Activated CD4-positive, alpha-beta T cell treated with anti-CD3 and anti-CD28 coated beads for 48 hours (primary cell): ENCODE measurements at places on chromosomes 4 and X.

- DNase-seq, result peak; percentile 17
These were observed 551.4 kb downstream of the IQCM start for GRCh38 chr4:149264093-149264733.

DNA sequence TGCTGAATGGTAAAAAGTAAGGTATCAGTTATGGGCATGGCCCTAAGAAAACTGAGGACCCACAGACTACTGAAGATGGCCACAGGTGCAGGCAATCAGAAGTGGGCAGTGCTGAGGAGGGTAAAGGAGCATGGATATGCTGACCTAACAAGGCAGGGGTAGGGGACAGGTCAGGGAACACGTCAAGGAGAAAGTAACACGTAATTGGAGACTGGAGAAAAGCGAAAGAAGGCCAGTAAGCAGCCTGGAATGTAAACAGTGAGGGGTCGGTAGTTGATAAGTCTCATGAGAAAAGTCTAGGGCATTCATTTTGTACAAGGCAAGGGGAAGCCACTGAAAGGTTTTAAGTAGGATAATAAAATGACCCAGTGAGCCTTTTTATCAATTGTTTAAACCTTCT, 153.3 kb downstream of the PRDM5 start:
- DNase-seq, result no peak

GRCh38 chr4:2763511-2763967, 7.4 kb upstream of the TNIP2 start:
- no peak for DNase-seq

DNA sequence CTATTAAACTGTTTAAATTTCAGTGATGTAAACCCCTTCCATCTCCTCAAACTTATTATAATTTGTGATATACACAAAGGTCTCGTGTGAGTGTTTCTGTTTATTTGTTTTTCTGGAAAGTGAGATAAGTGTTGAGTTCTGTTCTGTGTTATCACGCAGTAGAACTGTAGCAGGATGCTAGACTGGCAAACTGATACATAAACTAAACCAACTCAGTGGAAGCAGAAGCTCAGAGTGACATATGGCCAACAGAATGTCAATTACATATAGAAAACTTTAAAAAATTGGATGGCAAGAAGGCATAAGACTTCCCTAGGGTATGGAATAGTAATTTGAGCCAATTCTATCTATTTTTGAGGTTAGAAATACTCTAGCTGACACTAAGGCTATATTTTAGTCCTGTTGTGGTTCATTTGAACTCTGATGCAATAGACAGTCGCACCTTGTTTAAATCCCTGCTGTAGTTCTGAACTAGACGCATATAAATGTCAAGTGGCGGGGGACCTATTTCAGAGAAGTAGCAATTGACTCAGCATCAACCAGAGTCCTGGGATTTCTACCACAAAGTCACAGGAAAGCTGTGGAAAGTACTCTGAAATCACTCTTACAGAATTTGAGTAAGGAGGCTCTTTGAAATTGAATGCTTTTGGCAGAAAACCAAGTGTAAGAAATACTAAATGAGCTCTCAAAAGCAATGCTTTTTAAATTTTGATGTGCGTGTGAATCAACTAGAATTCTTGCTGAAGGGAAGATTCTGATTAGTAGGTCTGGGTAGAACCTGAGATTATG, 294.4 kb downstream of the INPP4B start:
- DNase-seq, result no peak

DNA sequence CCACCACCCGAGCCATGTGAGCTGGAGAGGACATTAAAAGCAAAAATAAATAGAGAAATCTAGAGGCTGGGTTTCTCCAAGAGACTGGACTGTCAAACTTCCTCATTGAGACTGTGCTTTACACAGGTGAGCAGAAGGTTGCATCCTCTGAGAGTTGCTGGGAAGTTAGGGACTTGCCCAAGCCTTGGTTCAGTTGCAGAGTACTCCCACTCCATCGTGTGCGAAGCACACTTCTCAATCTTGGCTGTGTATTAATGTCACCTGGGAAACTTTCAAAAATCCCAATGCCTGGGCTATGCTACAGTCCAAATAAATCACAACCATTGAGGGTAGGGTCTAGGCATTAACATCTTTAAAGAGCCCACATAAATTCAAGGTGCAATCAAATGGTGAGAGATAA, 89.2 kb downstream of the ZNF330 start:
- no peak for DNase-seq

- no peak for DNase-seq
These were observed 638.9 kb upstream of the AGA start for GRCh38 chr4:178081176-178081575.

DNA sequence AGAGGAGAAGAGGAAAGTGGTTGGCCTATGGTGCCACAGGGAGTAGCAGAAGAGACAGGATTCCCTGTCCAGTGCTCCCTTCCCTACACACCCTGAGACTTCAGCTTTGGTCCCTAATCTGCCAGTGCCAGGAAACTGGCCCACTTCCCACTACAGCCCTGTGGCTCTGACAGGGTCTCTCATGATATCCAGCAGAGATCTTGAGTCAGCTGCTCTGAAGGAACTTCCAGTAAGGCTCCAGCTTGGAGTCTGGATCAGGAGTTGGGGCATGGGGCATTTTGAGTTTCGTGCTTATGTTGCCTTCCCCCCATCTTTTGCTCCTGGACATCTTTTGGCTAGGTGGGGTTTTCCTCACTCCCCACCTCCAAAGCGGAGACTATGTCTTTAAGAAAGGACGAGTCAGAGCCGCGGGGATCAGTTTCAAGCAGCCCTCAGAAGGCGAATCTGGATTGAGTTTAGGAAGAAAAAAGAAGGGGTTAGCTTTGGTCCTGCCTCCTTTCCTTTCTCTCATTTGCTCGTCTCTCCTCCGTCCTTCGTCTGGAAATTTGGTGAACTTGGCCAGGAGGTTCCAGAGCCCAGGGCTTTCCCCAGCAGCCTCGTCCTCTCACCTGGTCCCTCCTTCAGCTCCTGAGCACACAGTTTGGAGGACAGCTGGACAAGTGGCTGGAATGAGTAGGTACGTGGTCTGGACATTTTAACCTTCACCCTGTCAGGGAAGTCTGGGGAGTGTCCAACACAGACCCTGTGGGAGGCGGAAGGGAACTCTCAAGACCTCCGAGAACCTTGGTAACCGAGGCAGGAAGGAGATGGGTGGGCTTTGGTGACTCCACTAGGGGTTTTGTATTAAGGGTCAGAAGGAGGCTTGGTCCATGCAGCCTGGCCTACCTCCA, 104.4 kb downstream of the RTL5 start:
- no peak for DNase-seq

- no peak for DNase-seq
These were observed 48.0 kb downstream of the MRPL1 start for GRCh38 chr4:77910676-77911075.

GRCh38 chr4:147678796-147679549, 5.0 kb downstream of the PRMT9 start:
- DNase-seq, result peak; percentile 46

DNA sequence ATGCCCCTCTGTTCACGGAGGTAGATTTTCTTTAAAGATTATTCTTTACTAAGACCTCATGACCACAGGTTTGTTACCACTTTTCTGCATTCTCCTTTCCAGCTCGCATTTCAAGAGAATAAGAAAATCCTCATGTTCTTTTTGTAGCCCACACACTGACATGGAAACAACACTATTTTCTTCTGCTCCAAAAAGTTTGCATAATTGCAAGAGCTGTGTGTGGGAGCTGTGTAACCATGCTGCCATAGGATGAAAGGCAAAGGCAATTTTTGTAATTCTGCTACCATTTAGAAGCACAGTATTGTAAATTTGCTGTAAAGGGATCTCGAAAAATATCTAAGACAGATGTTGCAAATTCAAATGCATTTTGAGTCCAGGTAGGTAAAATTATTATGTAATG, 302.4 kb upstream of the EMCN start:
- DNase-seq, result no peak

DNA sequence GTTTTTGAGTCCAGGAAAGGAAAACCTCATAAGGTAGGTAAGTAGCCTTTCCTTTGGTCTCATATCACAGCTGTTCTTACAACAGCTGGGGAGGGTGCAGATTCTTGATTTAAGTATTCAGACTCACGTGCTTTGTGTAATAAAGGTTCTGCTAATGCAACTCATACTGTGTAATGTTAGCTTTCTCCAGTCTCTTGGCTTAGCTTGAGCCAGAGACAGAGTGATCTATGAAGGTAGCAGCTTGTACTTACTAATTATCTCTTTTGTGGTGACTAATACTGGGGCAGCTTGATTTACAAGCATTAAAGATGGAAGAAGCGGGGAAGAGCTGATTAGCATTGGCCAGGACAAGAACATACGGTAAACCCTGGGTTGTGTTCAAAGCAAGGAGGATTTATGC, 80.3 kb downstream of the LNX1 start:
- DNase-seq, result no peak

GRCh38 chr4:185797018-185797417, 15.0 kb downstream of the SORBS2 start:
- no peak for DNase-seq

DNA sequence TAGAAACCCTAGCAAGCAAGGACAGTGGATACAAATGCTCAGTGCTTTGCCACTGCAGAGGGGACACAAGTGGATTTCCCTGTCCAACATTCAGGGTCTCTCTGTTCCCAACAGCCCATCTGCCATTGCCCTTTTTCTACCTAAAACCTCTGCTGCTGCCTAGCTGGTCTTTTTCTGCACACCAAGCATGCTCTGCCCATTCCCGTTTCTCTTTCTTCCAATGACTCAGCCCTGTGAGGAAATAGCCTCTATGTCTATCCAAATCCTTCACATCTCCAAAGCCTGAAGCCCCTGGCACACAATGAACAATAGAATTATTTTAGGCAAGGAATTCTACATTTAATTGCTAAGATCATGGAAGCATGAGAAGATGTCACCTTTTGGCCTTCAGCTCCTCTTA, 5.7 kb upstream of the AMELX start:
- DNase-seq, result no peak

DNA sequence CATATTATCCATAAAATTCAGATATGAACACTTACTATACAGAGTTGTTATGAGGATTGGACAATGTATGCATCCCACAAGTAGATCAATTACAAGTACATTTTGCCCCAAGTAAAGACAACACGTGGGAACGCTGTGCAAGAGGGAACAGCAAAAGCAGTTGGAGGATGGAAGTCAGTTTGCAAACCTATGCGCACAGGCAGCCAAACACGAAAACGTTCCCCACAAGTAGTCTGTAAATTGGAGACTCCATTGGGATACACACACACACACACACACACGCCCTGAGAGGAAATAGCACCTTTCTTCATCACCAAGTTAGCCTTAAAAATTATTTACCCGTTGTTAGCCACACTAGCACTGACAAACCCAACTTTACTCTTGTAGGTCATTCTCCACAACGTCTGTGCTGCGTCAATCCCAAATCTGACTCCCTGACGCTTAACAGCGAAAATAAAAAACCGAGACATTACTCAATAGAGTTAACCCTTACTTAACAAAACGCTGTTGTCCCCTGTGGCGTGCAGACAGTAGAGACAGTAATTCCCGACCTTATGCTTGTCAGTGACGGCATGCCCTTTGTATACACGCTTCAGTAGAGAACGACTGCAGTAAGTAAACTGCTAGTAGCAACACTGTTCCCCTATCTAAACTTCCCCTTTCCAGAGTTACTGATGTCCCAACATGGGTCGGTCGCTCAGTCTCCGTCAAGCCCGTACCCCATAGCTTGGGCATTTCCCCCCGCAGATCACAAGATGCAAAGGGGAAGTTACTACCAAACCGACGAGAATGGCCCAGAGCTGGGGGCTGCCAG, 730 bp downstream of the MANBA start:
- DNase-seq, result peak; percentile 32

DNA sequence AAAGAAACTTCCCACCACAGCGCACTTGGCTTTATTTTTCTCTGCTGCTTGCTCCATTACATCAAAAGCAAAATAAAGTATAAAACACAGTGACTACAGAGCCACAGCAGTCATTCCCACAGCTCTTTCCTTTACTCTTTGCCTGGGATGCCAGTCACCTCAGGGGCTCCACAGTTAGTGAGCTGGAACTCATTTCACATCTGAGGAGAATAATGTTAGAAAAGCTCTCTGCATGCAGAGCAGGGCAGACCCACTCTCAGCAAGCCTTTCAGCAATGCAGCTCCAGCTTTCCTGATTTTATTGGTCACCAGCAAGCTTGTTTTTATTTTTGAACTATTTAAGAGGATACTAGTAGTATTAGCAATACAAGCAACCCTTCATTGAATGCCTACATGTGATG, 13.8 kb downstream of the GRXCR1 start:
- DNase-seq, result no peak

DNA sequence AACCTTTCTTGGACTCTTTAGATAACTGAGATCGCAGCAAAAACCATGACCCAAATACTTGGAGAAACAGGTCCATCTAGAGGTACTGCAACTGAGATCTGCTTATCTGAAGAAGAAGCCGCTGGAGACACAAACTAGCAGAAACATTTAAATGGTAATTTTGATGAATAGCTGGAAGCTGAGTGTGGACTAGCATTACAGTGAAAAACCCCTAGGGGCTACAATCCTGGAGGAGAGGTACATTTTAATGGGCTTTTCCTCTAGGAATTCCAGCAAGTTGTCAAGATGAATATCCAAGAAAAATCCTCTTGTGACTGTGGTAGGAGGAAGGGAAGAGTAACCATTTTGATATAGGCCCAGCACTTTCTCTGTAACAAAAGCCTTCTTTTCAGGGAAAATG, 592.5 kb upstream of the GRIA3 start:
- no peak for DNase-seq

GRCh38 chr4:37884855-37885487, 5.9 kb upstream of the TBC1D1 start:
- no peak for DNase-seq

DNA sequence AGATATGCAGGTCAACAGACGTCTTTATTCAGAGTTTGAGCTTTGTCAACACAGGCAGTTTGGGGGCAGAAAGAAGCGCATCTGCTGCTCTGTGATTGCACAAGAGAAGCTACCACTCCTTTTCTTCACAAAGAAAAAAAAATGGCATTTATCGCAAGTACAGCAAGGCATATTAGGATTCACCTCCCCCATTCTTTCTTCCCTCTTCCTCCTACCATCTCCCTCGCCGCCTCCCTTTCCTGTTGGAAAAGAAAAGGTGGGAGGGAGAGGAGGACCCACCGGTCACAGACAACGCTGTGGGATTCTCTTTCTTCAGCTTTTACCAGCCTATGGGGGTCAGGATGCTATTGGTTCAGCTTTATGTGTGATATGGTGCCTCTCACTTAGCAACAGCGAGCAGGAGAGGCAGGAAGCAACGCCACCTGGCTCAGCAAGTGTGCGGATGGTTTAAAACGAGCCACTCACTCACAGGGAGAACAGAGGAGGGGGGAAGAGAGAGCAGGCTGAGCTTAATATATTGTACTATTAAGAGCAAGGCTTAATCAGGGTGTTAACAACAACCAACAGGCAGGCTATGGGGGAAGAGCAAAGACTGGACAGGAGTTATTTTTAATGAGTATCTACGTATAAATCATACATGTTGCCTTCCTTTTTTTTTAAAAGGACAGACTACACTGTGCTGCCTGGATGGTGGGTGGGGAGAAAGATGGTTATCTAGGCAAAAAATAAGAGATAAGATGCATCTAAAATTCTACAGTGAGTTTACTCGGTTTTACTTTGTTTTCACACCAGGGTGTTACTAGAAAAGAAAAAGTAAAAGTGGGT, 104.7 kb downstream of the MAML3 start:
- DNase-seq, result peak; percentile 52
